ENCODE measurements at places on chromosomes 2 and 18.
A peak's percentile ranks its signal among the peaks of the same experiment; 100 is the strongest.

DNA sequence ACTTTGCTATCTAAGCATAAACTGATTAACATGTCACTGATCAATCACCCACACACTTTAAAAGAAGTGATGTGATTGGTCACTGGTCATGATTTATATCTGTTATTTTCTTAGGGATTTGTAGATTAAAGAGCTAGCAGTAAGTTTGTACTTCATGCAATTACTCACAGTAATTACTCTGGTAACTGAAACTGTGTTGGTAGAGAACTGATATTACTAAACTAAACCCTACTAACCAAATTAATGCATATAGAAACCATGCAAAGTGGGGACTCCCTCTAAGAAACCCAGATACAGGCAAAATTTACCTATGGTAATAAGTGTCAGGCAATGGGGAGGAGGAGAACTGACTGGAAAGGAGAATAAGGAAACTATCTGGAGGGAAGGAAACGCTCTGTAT lies 44.8 kb upstream of the C2orf15 start:
- no peak for DNase-seq

- DNase-seq, result no peak
These were observed 7.3 kb upstream of the SLC3A1 start for GRCh38 chr2:44267796-44268648.

- no peak for DNase-seq
These were observed 30.0 kb downstream of the DTNA start for GRCh38 chr18:34740101-34740500.

DNA sequence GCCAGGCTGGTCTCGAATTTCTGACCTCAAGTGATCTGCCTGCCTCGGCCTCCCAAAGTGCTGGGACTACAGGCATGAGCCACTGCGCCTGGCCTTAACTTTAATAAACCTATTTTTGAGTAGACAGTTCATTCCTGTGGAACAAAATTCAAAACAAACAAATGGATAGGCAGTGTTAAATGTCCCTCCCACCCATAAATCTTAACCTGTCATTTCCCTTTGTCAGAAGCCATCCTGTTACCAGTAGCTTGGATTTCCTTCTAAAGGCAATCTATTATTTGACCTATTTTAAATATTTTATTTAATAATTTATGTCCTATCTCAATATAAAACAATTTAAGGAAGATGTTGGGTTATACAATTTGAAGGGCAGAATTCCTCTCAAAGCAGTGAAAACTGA lies 6.6 kb upstream of the C2orf72 start:
- DNase-seq, result no peak

DNA sequence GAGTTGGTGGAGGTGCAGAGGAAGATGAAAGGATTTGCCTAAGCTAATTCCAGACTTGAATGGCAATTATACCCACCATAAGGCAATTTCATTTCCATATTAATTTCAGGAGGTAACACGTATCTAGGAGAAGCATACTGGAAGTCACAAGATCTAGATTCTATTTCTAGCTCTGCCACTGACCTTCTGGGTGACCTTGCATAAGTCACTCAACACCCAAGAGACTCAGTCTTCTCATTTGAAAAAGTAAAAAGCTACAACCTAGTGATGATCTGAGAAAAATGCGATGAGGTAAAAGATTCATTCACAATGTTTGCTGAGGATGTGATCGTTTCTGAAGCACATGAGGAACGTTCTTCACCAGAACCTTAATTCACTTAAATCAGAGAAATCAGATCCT lies 55.9 kb downstream of the GRB14 start:
- DNase-seq, result no peak

GRCh38 chr2:3040496-3041140 lies 337.0 kb downstream of the EIPR1 start:
- no peak for DNase-seq

DNA sequence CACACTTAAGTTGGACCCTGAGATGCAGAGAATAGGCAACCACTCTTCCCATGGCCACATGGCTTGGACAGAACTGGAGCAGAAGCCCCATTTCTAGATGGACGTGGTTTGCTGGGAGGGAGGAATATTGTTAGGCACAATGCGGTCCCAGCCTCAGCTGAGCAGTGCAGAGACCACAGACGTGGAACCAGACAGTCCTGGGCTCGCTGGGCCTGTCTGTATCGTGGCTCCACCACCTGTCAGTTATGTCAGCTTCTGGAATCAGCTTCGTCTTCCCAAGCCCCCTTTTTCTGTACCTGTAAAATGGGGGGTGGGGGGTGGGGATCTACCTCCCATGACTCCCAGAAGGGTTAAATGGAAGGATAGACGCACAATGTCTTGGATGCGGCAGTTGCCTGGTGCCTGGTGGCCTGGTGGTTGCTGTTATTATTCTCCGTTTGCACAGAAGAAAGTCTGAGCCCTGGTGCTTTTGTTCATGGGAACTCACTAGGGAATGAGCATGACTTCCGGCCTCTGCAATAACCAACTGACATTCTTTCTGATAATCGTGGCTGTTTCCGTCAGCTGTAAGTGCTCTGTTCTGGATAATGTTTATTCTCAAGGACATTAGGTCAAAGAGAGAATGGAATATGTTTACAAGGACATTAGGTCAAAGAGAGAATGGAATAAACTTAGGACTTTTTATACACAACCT lies 31.4 kb downstream of the COLEC11 start:
- DNase-seq, result peak; percentile 18

DNA sequence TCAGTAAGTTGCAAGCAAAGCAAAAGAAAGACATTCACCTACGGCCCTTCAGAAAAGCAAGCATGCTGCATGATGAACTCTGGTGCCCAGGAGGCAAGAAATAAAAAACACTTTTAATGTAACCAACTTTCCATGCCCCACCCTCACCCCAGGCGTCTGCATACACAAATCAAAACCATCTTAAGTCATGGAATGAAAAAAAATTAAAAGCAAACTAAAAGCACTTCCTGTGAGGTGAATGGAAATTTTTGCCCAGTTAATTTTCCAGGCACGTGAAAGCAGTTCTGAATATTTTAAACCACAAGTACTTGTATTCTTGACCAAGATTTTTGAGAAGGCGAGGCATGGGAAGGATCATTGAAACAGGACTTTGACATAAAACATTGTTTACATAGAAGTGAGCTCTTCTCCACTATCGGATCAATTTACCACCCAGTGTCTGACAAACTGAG lies 2.5 kb upstream of the ICOS start:
- DNase-seq, result no peak

- DNase-seq, result no peak
These were observed 300.6 kb downstream of the EIPR1 start for GRCh38 chr2:3076848-3077642.

- DNase-seq, result no peak
These were observed 366.5 kb upstream of the CRIM1 start for GRCh38 chr2:35989040-35989439.

- no peak for DNase-seq
These were observed 35.6 kb downstream of the CEP192 start for GRCh38 chr18:13026583-13027270.

DNA sequence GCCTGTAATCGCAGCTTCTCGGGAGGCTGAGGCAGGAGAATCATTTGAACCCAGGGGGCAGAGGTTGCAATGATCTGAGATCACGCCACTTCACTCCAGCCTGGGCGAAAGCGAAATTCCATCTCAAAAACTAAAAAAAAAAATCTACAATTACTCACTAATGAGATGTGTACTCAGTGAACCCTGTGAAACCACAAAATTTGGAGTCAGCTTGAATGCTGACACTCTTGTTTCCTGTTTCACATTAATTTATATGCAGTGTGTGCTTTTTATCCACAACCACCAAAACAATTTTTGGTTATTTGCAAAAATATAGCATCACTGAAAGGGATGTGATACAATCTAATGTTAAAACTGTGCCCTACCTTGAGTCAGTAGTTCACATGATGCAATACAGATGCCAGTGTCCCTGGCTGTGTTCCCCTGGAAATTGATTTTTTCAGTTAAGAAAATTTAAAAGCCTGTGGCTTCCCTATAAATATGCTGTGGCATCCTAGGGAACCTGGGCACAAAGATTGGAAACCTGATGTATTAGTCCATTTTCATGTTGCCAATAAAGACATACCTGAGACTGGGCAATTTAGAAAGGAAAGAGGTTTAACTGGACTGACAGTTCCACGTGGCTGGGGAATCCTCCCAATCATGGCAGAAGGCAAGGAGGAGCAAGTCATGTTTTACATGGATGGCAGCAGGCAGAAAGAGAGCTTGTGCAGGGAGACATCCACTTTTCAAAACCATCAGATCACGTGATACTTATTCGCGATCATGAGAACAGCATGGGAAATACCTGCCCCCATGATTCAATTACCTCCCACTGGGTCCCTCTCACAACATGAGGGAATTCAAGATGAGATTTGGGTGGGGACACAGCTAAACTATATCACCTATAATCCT lies 337.5 kb upstream of the NT5C1B start:
- DNase-seq, result no peak

DNA sequence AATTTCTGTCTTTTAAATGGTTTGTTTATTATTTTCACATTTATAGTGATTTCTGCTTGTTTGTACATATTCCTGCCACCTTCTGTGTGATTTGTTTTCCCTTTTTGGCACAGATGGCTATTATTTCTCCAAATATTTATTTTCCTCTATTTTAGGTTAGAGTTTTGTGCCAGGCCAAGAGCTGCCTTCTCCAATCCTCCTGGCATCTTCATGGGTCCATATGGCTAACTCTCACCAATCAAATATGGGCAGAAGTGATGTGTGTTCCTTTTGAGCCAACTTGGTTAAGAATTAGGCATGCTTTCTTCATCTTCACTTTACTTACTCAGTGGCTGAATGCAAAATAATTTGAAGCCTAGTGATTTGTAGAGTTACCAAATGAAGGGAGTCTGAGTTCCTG lies 697.1 kb upstream of the CELF4 start:
- DNase-seq, result no peak

DNA sequence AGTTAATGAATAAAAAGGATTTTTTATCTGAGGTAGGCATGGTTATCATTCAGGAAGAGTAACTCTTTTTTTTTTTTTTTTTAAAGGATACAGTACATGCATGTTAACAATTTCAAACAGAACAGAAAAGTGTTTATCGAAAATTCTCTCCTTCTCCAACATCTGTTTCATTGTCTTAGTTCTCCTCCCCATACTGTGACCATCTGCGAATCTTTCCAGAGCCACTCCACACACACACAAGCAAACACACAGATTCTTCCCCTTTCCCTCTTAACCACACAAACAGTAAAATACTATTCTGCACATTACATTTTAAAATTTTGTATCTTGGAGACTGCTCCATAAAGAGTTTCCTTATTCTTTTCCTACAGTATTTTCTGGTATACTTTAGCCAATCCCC lies 38.0 kb downstream of the NPC1 start:
- DNase-seq, result no peak
